Cardiac fibroblast (primary cell): ENCODE measurements at places on chromosomes 2 and 18.

GRCh38 chr2:67631483-67631882 lies 234.3 kb downstream of the ETAA1 start:
- DNase-seq = peak; percentile 46

DNA sequence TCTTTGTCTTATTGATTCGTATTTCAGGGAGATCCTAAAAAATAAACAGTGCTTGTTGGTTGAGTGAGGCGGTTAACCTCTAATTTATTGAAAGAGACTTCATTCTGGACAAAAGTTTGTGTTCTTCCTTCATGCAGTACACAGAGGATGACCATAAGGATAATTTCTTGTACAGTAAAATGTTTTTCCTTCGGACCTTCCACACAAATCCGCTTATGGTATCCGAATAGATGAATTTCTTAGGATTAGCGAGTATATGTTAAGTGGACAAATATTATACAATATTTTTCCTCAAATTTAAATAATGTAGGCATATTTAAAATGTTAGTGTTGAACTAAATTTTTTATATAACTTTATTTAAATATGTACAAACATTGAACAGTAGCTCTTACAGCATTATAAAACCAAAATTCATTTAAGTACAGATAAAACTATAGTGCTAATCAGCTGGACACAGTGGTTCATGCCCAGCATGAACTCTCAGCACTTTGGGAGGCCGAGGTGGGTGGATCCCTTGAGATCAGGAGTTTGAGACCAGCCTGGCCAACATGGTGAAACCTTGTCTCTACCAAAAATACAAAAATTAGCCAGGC lies 84.4 kb downstream of the LPIN1 start:
- no peak for DNase-seq

GRCh38 chr2:195768431-195768830 lies 111.4 kb downstream of the SLC39A10 start:
- no peak for DNase-seq

GRCh38 chr18:8554354-8554753 lies 54.9 kb upstream of the RAB12 start:
- DNase-seq = no peak

DNA sequence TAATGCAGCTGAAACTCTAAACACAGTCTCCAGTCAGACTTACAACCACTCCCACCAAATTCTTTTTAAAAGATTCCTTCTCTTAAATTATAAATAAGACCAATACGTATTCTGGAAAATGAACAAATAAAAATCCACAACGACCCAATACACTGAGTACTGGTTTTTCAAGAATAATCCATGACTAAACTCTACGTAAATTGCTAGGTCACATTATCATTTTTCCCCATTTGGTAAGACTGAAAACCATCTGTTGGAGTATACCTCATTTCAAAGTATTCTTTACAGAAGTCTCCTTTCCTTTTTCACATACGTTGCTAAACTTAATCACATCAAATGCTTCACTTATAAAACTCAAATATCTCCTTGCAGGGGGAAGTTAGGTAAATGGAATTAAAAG lies 6.0 kb downstream of the ZNF516 start:
- DNase-seq = no peak

DNA sequence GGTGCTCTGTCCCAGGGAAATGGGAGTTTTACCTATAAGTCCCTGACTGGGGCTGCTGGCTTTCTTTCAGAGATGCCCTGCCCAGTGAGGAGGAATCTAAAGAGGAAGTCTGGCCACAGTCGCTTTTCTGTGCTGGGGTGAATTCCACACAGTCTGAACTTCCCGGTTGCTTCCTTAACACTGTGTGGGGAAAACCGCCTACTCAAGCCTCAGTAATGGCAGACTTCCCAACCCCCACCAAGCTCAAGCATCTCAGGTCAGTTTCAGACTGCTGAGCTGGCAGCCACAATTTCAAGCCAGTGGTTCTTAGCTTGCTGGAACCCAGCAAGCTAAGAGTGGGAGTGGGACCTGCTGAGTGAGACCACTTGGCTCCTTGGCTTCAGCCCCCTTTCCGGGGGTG lies 54.9 kb downstream of the NUP35 start:
- DNase-seq = peak; percentile 2

- DNase-seq = peak; percentile 14
These were observed 3.4 kb downstream of the B4GALT6 start for GRCh38 chr18:31680831-31681568.

DNA sequence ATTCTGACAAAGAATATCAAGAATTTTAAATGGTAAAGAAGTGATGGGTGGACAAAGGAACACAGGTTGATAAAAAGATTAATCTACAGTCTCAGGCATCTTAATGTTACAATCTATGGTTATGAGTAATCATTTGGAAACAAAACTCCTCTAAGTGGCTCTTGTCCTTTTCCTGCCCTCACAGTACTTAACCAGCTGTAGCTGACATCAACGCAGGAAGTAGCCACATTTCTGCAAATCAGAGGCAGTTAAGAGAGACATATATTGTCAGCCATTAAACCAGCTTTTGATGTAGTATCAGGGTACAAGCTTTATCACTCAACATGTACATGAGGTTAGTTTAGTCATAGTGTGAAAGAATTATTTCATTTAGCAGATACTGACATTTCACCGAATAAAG lies 244.6 kb downstream of the NR4A2 start:
- peak; percentile 0 for DNase-seq

DNA sequence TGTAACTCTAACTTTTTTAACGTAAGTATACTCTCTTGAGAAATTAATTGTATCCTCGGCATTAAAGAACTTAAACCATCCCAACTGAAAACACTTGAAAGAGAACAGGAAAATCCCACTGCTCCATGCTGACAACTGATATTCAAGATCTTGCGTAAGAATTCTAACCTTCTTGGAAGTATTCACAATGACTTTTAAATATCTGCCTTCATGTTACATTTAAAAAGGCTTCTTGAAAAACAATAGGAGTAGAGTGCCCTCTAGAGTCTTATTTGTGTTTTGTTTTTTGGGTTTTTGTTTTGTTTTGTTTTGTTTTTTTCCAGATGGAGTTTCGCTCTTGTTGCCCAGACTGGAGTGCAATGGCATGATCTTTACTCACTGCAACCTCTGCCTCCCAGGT lies 65.4 kb upstream of the DNAJC10 start:
- DNase-seq = peak; percentile 80

DNA sequence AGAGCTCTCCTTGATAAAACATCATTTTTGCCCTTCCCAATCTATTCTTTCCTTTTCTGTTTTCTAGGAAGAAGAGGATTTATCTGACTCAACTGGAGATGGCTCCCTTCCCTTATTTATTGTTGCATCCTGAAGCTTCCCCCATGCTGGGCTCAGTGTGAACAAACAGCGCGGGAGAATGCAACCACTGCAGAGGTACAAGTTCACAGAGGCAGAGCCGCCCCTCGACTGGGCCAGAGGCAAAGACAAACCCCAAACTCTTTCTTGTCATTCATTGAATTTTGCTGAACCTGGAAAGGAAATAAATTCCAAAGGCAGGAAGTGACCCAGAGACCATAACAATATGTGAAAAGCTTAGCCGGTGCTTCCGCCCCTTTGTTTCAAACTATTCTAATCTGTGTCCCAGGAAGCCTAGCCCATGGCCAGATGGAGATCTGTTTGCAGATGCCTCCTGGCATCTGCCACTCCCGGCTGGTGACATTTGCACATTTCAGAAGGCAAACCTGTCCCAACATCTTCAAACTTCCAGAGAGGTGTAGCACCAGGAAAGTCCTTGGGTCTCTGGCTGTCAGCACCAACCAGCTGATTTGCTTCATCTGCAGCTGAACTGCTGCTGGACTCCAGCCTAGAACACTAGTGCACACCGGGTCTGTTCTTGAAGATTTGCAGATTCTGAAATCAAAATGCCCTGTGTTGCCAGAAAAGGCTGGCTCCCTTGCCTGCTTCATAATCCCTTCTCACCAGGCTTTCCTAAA lies 79.4 kb upstream of the MAP4K3 start:
- peak; percentile 76 for DNase-seq

DNA sequence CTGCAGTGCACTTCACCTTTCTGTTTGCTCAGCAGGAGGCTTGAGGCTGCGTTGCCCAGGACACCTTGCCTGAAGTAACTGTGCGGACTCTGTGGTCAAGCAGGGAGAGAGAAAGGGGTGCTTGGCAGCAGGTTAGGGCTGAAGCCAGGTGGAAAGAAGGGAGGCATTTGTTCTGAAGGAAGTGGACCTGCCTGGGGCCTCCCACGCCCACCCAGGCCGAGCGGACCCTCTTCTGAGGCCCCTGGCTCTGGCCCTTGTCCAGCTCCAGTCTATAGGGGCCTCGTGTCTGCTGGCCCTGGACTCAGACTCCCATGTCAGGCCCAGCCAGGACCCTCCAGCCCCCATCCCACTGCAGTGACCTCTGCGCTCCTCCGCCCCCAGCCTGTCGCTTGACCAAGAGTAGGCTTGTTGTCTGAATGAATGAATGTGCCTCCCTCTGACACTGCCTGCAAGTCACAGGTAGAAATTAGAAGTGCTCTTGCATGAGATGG lies 2.5 kb downstream of the SNED1 start:
- no peak for DNase-seq

DNA sequence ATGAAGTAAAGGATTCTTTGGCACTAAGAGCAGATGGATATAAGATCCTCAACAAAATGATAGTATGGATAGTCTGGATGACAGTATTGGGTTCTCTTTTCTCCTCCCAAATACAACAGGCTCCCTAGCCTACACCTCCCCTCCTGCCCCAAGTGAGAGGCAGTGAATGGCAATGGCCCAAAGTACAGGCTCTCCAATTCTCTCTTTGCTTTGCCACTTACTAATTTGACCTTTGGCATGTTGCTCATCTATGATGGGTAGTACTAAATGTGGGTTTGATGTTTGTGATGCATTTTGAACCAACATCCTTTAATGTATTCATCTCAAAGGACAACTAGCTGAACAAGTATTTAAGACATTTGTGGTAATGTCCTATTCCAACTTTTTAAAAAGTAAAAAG lies 65.9 kb downstream of the EIF5B start:
- peak; percentile 27 for DNase-seq

- DNase-seq = peak; percentile 72
These were observed 51.8 kb downstream of the ROCK2 start for GRCh38 chr2:11292464-11293255.

GRCh38 chr2:32237488-32237887 lies 27.2 kb downstream of the NLRC4 start:
- DNase-seq = no peak

DNA sequence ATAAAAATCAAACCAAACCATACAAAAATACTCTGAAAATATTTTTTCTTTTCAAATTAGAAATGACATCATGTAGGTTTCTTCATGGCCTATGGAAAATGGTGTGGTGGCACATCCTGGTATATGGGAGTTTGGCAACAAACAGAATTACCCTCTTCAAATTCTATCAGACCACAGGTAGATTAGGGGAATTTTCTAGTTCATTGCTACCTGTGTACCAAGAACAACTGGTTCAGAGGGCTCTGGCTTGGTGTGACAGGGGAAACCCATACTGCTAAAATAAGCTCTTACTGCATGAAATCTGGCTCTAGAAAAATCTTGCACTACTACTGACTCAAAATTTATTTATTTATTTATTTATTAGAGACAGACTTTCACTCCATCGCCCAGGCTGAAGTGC lies 63.4 kb upstream of the PELI1 start:
- no peak for DNase-seq

- DNase-seq = no peak
These were observed 104.6 kb downstream of the KLF7 start for GRCh38 chr2:207061181-207061580.

- peak; percentile 23 for DNase-seq
These were observed 31.8 kb downstream of the GRB14 start for GRCh38 chr2:164589522-164589921.

DNA sequence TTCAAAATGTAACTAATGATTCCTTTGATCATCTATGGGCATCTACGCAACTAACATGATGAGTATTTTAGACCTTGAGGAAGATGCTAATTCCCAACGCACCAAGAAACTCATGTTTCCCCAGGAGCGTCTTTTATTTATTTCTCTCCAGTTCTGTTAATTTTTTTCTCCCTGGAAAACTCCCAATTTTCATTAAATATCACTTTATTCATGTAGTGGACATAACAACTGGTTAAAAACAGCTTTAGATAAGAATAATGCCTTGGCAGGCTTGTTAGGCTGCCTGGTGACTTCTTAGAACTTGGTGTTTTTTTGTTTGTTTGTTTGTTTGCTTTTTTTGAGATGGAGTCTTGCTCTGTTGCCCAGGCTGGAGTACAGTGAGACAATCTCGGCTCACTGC lies 62.9 kb upstream of the ZFP36L2 start:
- DNase-seq = no peak

DNA sequence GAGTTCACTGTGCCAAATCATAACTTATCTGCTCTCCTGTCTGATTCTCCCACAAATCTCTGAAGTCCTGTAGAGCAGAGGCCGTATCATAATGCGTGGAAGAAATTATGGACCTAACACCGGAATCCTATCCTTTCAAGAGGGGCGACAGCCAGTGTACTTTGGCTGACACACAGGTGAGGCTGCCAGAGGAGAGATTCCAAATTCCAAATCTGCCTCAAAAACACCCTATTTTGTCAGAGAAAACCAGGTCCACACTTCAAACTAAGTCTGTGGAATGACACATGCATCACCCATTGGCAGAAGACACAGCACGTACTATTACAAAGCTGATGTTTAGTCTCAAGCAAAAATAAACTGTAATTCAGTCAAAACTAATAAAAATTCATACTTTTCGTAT lies 139.2 kb upstream of the PID1 start:
- no peak for DNase-seq

GRCh38 chr18:79440316-79441110 lies 44.8 kb downstream of the NFATC1 start:
- DNase-seq = no peak

GRCh38 chr2:110106642-110107041 lies 9.0 kb downstream of the MALL start:
- DNase-seq = peak; percentile 23

GRCh38 chr2:17634997-17635396 lies 94.5 kb downstream of the VSNL1 start:
- DNase-seq = no peak

GRCh38 chr18:27213123-27213717 lies 28.1 kb upstream of the CHST9 start:
- DNase-seq = no peak

GRCh38 chr18:3114451-3114850 lies 101.5 kb upstream of the LPIN2 start:
- no peak for DNase-seq

DNA sequence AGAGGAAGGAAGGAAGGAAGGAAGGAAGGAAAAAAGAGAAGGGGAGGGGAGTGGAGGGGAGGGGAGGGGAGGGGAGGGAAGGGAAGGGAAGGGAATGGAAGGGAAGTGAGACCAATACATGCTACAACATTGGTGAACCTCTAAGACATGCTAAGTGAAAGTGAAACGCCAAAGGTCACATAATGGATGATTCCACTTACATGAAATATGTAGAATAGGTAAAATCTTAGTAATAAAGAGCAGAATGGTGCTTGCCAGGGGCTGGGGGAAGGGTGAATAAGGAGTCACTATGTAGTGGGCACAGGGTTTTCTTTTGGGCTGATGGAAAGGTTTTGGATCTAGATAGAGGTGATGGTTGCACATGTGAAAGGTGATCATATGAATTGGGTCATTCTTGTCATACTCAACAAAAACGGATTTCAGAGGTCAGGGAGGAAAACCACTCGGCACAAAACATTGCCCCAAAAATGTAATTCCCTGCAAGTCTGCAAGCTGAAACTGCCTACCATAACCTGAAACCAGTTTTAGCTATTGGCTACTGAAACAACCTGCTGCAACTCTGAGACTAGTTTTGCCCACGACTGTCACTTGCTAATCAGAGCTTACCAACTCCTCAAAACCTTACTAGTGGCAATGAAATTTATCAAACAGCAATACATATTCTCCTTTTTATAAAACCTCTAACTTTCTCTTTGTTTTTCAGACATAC lies 59.2 kb downstream of the CCDC141 start:
- DNase-seq = no peak

GRCh38 chr2:130287656-130288026 lies 55.1 kb upstream of the IMP4 start:
- no peak for DNase-seq
